A172 (cell line): ENCODE measurements at places on chromosomes 16 and 17. TPM values are rescaled to one million over a fixed set of nuclear protein-coding genes. Genes with fewer than 3 reads are reported as not detected.

The STH gene
- not detected in 2 replicates for total RNA-seq

The ZG16 gene
- total RNA-seq: not detected in 2 replicates

The PLA2G10 gene
- total RNA-seq: not detected in 2 replicates

DNA sequence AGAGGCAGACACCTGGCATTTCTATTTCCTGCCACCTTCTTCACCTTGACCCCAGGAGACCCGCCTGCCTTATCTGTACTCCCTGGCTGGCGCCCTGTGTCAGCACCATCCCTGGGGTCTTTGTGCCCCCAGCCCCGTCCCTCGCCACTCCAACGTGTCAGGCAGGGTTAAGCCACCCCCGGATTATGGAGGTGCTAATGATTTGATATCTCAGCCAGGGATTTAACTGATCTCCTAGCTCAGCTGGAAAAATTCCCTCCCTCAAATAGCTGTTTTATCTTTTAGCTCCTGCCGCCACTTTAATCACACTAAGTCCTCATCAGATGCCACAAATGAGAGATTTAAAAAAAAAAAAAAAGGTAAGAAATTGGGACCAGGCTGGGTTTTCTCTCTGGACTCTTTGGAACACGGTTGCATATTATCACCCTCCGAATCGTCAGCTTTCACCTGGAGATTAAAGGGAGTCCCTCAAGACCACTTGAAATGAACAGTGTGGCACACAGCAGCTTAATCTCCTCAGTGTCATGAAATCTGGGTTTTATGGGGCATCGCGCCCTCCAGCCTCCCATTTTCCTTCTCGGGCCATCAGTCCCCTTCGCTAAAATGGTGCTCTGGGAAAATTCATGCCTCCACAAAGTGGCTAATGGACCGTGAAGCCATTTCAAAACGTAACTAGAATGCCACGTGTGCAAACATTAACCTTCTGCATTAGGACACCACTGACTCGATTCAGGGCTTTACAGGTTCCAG lies 26.2 kb upstream of the WFDC1 start:
- DNase-seq: no peak

- peak; percentile 16 for DNase-seq
Observed at GRCh38 chr16:1863681-1864460, 8.1 kb downstream of the MEIOB start.

GRCh38 chr16:22300427-22301071 lies 3.3 kb downstream of the POLR3E start:
- DNase-seq: peak; percentile 67

GRCh38 chr16:51156807-51157200 lies 5.7 kb upstream of the SALL1 start:
- no peak for DNase-seq

GRCh38 chr17:20244671-20245070 lies 222.7 kb downstream of the LGALS9B start:
- no peak for DNase-seq

- DNase-seq: no peak
Observed at GRCh38 chr17:57457188-57457587, 200.9 kb downstream of the MSI2 start.

DNA sequence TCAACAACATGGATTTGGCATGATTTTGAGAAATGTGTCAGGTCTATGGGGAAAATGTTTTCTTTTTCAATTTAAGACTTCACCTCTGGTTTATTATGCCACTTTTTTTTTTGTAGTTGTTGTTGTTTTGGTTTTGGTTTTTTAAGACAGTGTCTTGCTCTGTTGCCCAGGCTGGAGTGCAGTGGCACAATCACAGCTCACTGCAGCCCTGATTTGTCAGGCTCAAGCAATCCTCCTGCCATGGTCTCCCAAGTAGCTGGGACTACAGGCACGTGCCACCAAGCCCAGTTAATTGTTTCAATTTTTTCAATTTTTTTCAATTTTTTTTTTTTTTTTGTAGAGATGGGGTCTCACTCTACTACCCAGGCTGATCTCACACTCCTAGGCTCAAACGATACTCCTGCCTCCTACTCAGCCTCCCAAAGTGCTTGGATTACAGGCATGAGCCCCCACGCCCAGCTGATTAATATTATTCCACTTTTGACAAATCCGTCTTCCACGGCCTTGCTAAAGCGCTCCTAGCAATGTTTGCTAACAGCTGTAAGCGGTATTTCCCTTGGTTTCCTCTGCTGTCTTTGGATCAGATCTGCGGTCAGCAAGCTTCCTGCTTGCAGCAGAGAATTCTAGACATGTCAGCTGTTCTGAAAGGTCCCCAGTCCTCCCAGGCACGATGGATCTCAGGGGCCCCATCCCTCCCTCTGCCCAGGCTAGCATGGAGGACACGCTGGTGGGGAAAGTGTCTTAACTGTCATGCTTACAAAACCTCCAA lies 7.0 kb upstream of the MILR1 start:
- peak; percentile 68 for DNase-seq

- DNase-seq: peak; percentile 81
Observed at GRCh38 chr16:12679660-12680272, 123.9 kb downstream of the CPPED1 start.

GRCh38 chr17:81939881-81940385 lies 2.8 kb upstream of the PYCR1 start:
- no peak for DNase-seq
